Suprapubic skin (tissue), 4 donors: ENCODE measurements at places on chromosomes 5 and 9. TPM values are rescaled to one million over a fixed set of nuclear protein-coding genes. Genes with fewer than 3 reads are reported as not detected.

GRCh38 chr9:124752967-124753366 is 18.1 kb downstream of the NR6A1 start:
- no peak overlapping the region for H3K4me3 ChIP-seq
- DNase-seq = no peak
- peaks cover 35% of the 10 kb centered on the region for H3K27me3 ChIP-seq
- no peak overlapping the region for H3K27ac ChIP-seq
- H3K36me3 ChIP-seq = no peaks in the 10 kb centered on the region

- no peak for DNase-seq
- H3K27me3 ChIP-seq = no peaks in the 10 kb centered on the region
- H3K27ac ChIP-seq = no peak overlapping the region
- H3K4me1 ChIP-seq = no peaks in the 10 kb centered on the region
- H3K36me3 ChIP-seq = no peaks in the 10 kb centered on the region
Observed at GRCh38 chr5:131019111-131019510, 145.9 kb downstream of the HINT1 start.

The PCDHB2 gene
- 2.2 TPM for total RNA-seq

DNA sequence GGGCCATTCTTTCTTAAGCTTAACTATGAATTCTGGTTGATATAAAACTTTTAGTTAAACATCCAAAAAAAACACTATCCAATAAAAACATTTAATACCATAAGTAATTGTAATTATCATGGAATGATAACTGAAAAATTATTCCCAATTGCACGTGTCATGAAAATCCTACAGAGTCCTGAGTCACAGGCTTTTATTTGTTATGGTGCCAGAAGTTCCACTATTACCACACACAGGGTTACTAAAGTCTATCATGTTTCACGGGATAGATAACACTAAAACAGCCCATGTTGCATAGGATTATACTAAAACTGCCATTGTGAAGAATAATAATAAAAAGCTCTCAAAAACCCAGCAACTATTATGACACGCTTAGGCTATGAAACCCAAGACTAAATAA is 1381.8 kb downstream of the EFNA5 start:
- no peaks in the 10 kb centered on the region for H3K27me3 ChIP-seq
- no peaks in the 10 kb centered on the region for H3K36me3 ChIP-seq
- DNase-seq = no peak
- H3K4me1 ChIP-seq = no peaks in the 10 kb centered on the region
- no peak overlapping the region for H3K27ac ChIP-seq

DNA sequence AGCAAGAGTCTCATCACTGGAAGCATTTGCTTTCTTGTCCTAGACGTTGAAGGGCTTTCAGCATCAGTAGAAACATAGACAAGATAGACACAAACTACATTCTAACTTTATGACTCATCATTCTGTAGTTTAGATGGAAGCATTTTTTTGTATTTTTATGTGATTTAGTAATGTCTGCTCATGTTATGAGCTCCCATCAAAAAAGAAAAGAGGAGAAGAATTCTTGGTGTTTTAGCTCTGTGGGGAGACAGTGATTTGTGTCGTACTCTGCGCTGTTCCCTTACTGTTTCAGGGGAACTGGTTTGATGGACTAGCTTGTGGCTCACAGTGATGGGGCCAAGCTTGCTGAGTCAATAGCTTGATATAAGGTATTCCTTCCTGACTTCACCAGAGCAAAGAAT is 159.2 kb upstream of the WWC1 start:
- no peak for DNase-seq
- no peaks in the 10 kb centered on the region for H3K4me1 ChIP-seq
- no peak overlapping the region for H3K4me3 ChIP-seq
- H3K27me3 ChIP-seq = no peaks in the 10 kb centered on the region
- H3K27ac ChIP-seq = no peak overlapping the region

- no peak overlapping the region for H3K27ac ChIP-seq
- H3K36me3 ChIP-seq = no peaks in the 10 kb centered on the region
- no peak for DNase-seq
- H3K27me3 ChIP-seq = no peaks in the 10 kb centered on the region
- no peaks in the 10 kb centered on the region for H3K4me1 ChIP-seq
Observed at GRCh38 chr9:26263478-26263877, 585.2 kb upstream of the TUSC1 start.

- H3K4me1 ChIP-seq = peaks cover 4% of the 10 kb centered on the region
- H3K36me3 ChIP-seq = no peaks in the 10 kb centered on the region
- H3K27ac ChIP-seq = no peak overlapping the region
- H3K27me3 ChIP-seq = no peaks in the 10 kb centered on the region
- no peak overlapping the region for H3K4me3 ChIP-seq
Observed at GRCh38 chr9:98317134-98317857, 61.8 kb upstream of the TBC1D2 start.
